COLO829 (cell line): ENCODE measurements at places on chromosomes 7 and 10.

GRCh38 chr7:130669085-130669700, 645 bp upstream of the COPG2 start:
- no peak for DNase-seq

DNA sequence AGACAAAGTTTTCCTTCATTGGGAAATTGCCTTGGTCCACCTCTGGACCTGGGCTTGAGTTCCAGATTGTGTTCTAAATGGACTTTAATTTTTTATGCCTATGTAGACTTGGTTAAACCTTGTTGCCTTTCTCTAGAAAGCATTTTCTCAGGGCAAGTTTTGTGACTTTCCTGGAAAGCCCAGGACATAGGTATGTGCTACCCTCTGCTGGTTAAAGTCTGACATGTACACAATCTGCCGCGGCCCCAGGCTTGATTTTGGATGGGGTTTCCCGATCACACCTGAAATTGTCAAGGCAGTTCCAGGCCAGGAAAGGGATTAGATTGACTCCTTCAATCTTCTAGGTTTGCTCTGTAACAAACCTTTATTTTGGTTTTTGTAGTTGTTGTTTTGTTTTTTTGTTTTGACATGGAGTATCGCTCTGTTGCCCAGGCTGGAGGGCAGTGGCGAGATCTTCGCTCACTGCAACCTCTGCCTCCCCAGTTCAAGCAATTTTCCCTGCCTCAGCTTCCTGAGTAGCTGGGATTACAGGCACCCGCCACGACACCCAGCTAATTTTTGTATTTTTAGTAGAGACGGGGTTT, 14.1 kb upstream of the AKR1B10 start:
- DNase-seq: peak; percentile 87

DNA sequence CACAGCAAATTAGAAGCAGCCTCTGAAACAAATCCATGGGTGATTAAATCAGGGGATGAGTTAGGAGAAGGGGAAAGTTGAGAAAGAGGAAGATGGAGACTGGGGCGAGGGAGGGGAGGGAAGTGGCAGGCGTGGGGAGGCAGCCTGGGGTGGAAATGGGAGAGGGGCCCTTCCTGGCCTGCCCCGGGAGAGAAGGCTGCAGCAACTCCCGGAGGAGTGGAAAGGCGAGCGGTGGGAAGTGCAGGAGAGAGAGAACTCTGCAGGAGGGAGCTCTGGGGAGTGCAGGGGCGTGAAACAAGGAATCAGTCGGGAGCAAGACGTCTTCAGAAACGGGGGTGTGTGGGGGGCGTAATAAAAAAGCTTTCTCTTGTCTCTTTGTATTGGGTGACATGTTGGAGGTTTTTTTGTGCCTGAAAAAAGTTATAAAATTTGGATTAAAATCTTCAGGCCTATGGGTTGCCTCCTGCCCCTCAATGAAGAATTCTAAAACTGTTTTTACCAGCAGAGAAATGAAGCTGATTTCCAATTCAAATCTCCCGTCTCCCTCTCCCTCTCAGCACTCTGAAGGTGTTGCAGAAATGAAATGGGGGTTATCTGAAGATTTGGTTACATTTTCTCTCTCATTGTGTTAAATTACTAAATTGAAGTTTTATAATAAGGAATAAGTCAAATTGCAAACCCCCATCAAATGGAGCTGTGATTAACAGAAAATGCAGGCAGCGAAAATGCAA, 4.7 kb upstream of the UNCX start:
- no peak for DNase-seq

GRCh38 chr10:69124563-69125268, 738 bp downstream of the VPS26A start:
- DNase-seq: no peak

DNA sequence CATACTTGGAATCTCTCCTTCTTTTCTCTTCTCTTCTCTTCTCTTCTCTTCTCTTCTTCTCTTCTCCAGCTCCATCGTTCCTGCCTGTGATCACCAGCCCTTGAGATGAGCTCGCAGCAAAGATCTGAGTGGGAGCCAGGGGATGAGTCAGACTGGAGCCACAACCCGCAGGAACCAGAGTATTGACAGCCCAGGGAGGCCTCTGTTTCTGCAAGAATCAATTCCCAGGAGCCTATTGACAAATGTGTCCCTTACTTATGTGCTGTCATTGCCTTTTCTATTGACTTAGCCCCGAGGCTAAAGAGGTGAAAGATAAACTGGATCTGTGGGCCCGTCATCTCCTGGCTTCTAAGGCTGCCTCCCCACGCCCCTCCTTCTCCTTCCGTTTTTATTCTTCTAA, 13.1 kb upstream of the HABP2 start:
- DNase-seq: no peak

DNA sequence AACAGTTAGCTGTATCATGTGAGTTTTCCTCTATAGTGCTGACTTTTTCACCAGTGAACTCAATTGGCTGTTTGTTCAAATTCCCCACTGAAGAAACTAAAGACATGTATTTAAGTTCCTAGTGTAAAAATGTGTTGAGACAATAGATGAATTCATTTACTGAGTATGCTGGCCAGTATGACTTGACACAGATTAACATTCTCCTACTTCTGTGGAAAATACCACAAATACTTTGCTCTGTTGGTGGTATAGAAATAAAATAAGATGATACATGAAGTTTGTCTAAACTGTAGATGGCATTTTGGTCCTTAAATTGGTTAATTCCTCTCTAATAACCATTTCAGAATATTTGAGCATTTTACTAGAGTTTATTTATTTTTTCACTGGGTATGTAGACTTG, 227.7 kb upstream of the TEX47 start:
- DNase-seq: peak; percentile 79

- no peak for DNase-seq
Measured at GRCh38 chr10:86072413-86072812, 294.2 kb downstream of the GRID1 start.

- no peak for DNase-seq
Measured at GRCh38 chr10:98253499-98253898, 14.5 kb downstream of the LOXL4 start.

DNA sequence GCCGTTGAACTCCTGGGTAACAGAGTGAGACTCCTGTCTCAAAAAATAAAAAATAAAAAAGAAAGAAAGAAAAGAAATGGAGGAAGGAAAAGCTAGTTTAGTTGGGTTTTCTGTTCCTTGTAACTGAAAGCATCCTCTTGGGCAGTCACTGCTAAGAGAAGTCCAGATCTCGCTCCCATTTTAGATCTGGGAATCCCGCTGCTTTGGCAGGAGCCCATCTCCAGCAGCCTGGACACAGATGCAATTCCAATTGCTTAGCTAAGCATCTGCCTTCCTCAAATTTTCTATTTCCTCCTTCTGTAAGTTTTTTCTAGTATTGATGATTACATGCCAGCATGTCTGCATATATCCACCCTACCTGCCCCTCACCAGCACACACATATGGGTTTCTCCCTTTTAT, 54.1 kb downstream of the DENND2A start:
- DNase-seq: no peak

- no peak for DNase-seq
Measured at GRCh38 chr10:4354382-4354812, 471.6 kb upstream of the AKR1E2 start.

DNA sequence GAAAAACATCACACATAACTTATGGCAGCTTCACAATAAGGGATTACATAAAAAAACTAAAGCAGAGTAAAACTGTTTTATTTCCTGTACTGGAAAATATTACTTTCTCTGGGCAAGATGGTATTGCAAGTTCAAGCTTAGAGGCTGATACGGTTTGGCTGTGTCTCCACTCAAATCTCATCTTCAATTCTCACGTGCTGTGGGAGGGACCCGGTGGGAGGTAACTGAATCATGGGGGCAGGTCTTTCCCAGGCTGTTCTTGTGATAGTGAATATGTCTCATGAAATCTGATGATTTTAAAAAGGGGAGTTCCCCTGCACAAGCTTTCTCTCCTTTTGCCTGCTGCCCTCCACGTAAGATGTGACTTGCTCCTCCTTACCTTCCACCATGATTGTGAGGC, 5.1 kb upstream of the LRRC27 start:
- DNase-seq: no peak

DNA sequence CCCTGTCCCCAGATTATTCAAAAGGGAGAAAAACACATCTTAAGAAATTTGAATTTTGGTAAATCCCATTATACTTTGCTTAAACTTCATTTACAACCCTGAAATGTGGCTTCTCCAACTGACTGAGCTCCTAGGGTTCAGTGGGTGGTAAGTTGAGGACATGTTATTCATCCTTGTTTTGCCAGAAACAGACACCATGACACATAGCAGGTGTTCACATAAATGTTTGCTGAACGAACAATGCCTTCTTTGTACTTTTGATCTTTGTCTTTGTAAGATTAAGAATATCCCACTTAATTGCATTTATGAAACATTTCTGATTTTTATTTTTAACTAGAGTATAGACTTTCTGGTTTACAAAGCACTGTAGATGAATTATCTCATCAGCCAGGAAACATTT, 209.7 kb downstream of the GPAM start:
- DNase-seq: no peak

DNA sequence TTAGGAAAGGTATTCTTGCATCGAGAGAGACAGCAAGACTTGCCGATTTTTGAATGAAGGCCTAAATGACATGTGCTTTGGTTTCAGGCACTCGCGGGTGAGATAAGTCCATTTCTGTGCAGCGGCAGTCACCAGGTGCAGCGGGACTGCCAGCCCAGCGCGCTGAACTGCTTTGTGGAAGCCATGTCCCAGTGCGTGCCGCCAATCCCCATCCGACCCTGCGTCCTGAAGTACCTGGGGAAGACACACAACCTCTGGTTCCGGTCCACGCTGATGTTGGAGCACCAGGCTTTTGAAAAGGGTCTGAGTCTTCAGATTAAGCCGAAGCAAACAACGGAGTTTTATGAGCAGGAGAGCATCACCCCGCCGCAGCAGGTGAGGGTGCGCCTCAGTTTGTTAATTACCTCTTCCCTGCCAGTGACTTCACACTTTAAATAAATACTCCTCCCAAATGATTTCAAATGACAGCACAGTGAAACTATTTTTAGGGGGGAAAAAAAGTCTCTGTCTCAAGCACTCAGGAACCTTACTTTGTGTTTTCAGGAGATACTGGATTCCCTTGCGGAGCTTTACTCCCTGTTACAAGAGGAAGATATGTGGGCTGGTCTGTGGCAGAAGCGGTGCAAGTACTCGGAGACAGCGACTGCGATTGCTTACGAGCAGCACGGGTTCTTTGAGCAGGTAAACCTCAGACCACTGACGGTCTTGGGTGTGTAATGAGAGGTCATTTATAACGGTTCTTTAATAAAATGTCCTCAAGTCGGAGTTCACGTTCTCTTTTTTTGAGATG, 98.3 kb downstream of the TRRAP start:
- no peak for DNase-seq
